SW480 (cell line): ENCODE measurements at places on chromosomes 16 and 17.

- no peak for DNase-seq
Observed at GRCh38 chr16:22347100-22347820, 27.2 kb downstream of the CDR2 start.

DNA sequence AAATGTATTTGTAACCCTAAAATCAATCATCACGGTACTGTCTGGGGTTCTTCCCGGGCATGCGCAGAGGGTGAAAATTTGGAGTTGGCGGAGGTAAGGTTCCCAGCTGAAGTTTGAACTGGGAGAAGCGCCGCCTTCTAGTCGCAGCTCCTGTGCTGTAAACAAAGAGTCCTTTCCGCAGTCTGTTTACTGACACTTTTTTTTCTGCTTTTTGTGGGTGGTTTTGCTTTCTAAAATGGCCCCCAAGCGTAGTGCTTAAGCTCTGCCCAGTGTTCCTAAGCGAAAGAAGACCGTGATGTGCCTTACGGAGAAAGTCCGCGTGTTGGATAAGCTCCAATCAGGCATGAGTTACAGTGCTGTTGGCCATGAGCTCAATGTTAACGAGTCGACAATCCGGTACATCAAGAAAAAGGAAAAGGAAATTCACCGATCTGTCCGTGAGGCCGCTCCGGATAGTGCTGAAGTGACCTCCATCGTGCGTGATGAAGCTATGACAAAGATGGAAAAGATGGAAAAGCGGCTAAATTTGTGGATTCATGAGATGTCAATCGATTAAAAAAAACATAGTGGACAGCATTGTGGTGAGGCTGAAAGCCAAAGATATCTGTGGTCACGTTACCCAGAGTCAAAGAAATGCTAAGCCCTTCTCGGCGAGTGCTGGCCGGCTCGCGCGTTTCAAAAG, 570 bp upstream of the CFDP1 start:
- peak; percentile 92 for DNase-seq

DNA sequence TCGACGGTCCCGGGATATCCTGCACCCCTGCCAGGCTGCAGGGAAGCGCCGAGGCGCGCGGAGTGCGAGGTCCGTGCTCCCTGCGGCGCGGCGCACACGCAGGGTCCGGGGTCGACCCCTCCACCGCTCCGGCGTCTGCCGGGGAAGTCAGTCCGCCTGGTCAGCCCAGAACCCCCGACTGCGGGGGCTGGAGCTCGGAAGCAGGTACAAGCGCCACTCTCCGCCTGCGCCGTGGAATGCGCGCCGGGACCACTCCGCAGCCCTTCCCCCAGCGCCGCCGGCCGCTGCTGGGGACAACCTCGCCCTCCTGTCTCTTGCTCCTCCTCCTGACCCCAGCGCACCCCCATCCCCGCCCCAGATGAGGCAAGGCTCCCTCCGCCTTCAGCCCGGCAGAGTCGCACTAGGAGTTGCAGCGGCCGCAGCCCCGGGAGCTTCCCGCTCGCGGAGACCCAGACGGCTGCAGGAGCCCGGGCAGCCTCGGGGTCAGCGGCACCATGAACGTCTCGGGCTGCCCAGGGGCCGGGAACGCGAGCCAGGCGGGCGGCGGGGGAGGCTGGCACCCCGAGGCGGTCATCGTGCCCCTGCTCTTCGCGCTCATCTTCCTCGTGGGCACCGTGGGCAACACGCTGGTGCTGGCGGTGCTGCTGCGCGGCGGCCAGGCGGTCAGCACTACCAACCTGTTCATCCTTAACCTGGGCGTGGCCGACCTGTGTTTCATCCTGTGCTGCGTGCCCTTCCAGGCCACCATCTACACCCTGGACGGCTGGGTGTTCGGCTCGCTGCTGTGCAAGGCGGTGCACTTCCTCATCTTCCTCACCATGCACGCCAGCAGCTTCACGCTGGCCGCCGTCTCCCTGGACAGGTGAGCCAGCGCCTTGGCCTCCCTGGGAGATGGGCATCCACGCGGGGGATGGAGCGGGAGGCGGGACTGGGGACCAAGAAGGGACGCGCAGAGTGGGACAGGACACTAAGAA, at the start of gene GALR2:
TSS of gene GALR2 (plus strand) at position 392 of the 974 bp plus-strand sequence. CDS start at position 495, 103 bp downstream.
- no peak for DNase-seq

DNA sequence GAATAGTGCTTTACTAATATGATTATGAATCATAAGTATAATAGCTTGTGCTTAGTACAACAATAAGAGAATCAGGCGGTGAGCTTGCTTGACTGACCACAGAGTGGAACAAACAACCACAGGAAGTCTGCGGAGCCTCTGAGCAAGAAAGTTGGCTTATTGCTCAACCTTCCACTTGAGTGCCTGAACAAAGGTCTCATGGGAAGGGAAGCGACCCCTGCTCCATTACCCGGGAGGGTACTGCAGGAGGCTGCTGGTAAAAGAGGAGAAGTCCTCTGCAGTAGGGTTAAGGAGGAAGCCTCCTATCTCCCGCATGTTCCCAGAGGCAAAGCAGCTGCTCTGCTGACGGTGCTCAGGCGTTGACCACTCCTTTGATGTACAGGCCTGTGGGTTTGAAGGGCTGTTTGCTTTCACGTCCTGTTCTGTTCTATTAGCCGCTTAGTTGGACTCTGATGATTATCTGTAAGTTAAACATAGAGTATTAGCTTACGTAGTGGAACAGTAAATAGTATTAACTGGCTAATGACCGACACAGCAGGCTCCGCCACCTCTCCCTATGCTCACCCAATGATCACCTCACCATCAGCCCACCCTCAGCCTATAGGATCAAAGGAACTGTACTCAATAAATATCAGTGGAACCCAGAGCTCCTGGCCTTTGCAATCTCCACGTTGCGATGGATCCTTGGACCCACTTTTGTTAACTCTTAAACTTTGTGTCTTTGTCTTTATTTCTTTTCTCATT, 17.5 kb downstream of the ALOX15B start:
- DNase-seq = peak; percentile 79

DNA sequence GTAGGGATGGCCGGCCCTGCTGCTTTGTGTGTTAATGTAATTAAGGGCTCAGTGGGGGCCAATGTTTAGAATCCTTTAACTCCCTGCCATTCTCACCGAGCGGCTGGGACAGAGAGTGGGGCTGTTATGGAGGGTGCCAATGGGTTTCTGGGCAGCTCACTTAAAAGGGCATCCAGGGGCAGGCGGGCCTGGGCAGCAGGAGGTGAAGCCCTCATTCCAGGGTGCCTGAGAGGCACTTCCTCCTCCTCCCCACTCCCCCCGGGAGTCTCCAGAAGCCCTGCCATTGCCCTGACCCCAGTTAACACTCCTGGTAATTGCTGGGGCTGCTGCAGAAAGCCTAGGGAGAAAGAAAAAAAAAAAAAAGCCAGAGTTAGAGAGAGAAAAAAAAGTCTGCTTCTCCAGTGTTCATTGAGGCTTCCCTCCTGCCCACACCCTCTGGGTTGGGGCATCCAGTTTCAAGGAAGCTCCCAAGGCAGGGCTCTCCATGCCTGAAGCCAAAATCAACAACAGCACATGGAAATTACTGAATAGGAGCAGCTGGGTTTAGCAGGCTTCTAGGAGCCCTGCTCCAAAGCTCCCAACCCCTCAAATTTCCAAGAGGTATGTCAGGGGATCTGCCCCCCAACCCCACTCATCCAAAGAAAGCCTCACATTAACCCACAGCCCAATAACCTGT, 28.0 kb downstream of the CUEDC1 start:
- DNase-seq = no peak

GRCh38 chr17:53934931-53935330, 112.2 kb downstream of the KIF2B start:
- DNase-seq = no peak

DNA sequence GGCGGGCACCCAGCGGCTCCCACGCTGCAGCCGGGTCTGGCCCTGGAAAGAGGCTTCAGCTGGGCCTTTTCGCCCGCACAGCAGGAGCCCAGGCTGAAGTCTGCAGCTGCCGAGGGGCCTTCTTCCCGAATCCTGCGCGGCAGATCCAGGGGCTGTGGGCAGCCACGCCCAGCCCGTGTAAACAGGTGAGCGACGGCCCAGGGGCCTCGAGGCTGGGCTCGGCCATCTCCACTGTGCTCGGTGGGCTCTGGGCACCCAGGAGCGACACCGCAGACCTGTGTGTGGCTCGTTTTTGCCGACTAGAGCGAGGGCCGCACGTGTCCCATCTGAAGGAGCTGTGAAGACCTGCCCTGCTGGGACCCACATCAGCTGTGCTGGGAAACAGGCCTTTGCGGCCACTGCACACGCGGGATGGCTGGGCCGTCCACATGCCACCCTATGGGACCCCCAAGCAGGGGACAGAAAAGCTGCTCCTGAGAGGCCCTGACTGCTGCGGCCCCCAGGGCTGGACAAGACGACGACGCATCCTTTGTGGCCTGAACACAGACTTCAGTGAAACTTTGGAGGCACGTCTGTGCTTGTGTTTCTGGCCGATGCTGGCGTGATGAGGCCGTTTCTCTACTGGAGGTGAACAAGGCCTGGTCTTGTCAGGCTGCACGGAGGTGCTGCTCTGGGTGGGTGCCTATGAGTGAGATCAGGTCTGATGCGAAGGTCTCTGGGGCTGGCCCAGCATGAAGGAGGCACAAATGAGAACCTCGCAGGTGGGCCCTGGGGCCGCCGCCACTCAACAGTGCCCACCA, 5.2 kb upstream of the APRT start:
- no peak for DNase-seq

- no peak for DNase-seq
Observed at GRCh38 chr17:27506348-27507218, 50.3 kb downstream of the KSR1 start.

GRCh38 chr16:68396481-68396880, 51.8 kb downstream of the SMPD3 start:
- DNase-seq = peak; percentile 33

DNA sequence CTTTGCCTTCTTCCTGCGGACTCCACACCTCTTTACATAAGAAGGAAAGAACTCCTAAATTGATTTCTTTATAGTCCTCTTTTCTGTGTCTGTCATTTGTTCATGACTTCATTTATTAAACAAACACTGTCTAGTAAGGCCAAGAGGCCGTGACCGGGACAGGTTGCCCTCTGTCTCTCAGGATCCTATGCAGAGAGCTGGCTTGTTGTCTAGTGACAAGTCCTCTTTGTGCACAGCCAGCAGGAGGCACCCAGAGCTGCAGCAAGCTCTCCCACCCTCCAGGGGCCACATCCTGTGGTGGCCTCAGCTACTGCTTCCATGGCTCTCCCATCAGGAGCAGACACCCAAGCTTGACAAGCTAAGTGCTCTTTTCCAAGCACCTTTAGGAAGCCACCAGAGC, 50.6 kb downstream of the PLD6 start:
- DNase-seq = no peak

- no peak for DNase-seq
Observed at GRCh38 chr16:10895053-10895946, 18.3 kb downstream of the CIITA start.
